ENCODE measurements at places on chromosomes 5 and 9.
A peak's percentile ranks its signal among the peaks of the same experiment; 100 is the strongest.

GRCh38 chr5:61866930-61867329, 439.1 kb upstream of the KIF2A start:
- DNase-seq: no peak

- DNase-seq: no peak
Measured at GRCh38 chr5:50969151-50970031, 303.0 kb downstream of the PARP8 start.

- DNase-seq: no peak
Measured at GRCh38 chr5:110512266-110512665, 214.2 kb downstream of the TMEM232 start.

GRCh38 chr9:98825414-98825813, 17.9 kb downstream of the GALNT12 start:
- no peak for DNase-seq

DNA sequence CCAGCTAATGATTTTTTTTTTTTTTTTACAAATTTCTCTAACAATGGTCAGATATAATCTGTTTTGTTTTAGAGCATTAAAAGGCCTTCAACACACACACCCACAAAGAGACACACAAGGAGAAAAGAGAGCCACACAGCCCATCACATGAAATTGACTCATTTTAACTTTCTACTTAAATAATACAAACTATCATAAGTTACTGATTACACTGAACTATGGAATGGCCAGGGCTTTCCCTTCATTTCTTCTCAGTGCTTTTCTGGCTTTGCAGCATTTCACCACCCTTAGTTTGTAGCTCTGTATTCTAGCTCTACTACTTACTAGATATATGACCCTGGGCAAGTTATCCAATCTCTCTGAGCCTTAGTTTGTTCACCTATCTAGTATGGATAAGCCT, 13.2 kb downstream of the REEP5 start:
- DNase-seq: no peak

- DNase-seq: no peak
Measured at GRCh38 chr5:39619168-39619818, 194.5 kb upstream of the DAB2 start.

- no peak for DNase-seq
Measured at GRCh38 chr9:120368799-120369198, 211.2 kb downstream of the CDK5RAP2 start.

- peak; percentile 23 for DNase-seq
Measured at GRCh38 chr5:2738700-2739359, 12.6 kb downstream of the IRX2 start.

- DNase-seq: no peak
Measured at GRCh38 chr9:127489471-127490115, 38.3 kb downstream of the LRSAM1 start.

DNA sequence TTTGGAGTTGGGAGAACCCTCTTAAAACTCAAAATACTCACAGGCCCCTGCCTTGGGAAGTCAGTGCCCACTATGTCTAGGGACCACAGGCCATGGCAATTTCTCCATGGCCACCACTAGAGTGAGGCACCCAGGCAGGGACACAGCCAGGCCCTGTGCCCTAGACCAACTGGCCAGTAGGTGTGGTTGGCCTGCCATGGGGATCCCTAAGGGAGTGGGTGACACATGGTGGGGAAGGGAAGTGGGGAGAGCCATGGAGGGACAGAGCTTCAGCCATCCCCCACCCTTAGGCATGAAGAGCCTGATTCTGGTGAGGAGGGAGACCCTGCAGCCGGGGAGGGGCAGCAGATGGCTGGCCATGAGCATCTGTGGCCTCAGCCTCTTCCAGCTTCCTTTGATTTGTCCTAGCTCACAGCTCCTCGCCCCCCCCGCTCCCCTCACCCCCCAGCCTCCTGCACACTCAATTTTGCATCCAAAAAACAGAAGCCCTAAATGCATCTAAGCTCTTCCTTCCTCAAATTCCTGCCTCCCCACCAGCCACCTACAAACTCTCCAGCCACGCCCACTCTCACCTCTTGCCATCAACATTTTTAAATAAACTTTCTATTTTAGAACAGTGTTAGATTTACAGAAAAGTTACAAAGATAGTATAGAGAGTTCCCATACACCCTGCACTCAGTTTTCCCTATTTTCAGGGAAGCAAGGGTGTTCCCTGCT, 1.6 kb upstream of the DBN1 start:
- DNase-seq: no peak

DNA sequence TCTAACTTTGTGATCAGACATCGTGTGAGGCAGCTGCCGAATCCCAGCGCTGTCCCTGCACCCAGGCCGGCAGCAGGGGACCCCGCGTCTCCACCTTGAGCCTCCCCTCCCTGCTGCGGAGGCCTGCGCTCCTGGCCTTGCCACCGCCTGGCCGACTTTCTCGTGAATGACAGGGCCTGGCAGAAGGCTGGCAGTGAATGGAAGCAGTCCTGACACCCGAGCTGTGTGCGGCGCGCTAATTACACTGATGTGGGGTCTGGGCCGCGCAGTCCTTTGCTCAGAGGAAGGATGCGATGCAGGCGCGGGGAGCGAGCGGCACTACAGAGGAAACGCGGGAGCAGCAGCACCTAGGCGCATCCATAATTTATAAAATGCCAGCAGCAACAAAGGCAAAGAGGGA, 40.3 kb downstream of the POU4F3 start:
- no peak for DNase-seq

GRCh38 chr9:468766-469426, 254.2 kb downstream of the DOCK8 start:
- no peak for DNase-seq

DNA sequence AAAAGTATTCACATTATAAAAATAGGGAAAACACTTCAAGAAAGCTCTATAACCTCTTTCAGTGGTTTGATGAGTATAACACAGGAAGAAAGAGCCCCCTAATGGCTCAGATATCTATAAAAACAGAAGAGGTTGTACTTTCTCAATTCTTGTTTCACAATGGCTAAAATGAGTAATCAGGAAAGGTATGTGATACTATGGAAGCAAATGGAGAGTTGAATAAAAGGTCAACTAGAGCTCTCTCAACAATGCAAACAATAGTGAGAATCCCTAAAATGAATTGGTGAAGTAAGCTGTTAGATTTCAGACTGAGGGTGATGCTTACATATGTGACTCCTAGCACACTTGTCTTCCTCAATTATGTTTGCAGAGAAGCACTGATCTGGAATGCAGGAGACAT, 584.6 kb upstream of the CDH18 start:
- DNase-seq: no peak

DNA sequence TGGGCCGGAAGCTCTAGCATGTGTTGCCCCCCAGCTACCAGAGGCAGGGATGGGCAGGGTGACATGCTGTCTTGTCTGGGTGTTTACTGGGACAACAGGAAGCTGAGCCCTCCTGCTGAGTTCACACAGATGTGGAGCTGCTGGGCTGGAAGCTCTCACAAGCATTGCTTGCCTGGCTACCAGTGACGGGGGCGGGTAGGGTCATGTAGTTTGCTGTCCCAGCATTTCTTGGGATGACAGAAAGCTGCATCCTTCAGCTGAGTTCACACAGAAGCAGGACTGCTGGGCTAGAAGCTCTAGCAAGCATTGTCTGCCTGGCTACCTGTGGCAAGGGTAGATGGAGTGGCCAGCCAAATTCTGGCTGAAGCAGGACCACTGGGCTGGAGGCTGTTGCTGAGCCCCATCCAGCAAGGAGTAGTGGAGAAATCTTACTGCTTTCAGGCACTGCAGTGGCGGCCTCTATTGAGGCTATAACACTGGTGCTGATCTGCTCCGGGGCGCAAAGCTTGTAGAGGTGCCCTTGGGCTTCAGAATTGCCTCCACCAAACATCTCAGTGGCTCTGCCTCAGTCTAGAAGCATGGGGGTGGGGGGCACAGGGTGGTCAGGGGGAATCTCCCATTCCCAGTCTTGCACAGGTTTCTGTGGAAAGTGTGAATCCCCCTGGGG, 25.1 kb downstream of the POLK start:
- DNase-seq: no peak

DNA sequence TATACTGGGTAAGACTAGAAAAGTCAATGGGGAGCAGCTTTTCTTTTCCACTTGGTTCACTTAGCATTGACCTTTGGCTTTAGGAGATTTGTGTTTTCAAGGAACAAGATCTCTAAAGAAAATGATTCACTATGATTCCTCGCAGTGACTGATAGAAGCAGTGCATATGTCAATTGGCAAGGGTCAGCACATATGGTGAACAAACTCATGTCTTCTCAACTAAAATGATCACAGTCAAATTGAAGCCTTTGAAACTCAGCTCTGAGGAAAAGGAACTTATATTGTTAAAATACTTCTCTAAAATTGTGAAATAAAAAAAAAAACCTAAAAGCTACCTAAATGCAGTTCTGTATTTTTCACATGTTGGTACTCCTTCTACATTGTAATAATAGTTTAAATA, 43.2 kb upstream of the IL7R start:
- no peak for DNase-seq

DNA sequence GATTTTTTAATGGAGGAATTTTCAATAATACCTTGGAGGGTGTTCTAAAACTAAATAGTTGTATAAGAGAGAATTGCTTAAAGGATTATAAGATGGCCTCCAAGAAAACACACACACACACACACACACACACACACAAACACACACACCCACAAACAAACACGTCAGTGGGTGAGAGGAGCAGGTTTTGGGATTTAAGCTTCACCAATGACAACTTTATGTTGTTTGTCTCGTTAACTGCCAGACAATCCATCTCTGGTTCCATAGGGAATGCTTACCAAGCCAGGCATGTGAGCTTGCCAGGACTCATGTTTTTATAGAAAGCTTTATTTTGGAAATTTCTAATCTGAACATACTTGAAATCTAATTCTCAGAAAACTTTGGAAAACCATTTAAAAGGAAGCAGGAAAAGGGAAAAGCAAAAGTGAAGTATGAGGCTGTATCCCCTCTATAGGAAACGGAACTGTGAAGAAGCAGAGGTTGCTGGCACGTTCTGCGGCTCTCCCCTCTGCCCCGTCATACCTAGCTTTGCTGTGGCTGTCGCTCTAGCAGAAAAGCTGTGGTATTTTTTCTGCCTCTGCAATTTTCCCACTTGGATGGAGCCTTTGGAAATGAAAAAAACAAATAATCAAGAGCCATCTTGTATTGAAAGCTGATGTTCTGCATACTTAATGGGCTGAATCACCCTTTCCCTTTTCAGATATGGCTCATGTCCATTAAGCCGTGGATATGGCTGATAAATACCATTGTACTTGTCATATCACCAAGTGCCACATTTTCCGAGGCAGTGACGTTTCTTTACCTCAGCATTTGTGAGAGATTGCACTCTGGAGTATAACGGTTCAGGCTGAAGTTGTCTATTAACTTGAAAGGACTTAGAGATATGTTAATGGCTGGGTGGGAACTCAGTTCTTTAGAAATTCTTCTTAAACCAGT, 112.7 kb downstream of the NTRK2 start:
- no peak for DNase-seq

GRCh38 chr5:158619083-158619788, 480.5 kb downstream of the EBF1 start:
- DNase-seq: no peak

- DNase-seq: no peak
Measured at GRCh38 chr9:23563517-23563916, 262.5 kb downstream of the ELAVL2 start.

- no peak for DNase-seq
Measured at GRCh38 chr9:93224591-93224990, 40.7 kb downstream of the WNK2 start.

DNA sequence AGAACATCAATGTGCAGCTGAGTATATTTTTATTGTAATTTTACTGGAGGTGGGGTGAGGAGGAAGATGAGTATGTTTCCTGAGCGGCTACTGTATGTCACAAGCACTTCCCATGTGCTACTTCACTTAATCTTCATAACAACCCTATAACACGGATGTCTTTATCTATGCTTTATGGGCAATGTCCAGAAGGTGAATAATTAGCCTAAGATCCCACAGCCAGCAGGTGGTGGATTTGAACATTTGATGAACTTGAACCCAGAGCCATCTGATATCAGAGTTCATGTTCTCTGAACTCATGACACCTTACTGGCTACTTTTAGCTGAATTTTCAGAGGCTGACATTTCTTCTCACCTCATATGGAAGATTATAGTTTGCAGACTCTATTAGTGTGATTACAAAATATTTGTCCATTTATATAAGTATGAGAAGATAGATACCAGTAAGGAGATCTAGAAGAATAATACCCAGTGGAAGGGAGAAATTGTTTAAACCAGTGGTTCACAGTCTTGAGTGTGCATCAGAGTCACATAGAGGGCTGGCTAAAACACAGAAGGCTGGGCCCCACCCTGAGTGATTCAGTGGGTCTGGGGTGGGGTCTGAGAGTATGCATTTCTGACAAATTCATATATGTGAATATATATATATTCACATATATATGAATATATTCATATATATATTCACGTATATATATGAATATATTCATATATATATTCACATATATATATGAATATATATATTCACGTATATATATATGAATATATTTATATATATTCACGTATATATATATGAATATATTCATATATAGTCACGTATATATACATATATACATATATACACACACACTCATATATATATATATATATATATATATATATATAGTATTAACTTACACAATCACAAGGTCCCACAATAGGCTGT, 164.4 kb upstream of the NR3C1 start:
- DNase-seq: no peak

DNA sequence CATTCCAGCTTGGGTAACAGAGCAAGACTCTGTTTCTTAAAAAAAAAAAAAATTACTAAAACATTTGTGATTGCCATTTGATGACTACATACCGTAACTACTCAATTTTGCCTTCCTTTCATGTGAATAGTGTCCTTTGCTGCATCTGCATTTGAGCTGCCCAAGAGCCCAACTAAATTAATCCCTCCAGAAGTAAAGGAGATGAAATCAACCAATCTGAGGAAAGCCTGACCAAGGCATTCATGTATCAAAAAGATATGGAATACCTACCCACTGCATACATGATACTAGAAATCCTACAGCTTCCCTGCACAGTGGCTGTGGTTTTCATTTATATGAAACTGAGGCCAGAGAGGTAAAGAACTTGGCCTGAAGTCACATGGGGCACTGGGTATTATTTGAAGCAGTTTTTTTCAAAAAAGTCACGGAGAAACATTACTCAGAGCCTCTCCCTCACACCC, 177.5 kb downstream of the AOPEP start:
- DNase-seq: no peak

- no peak for DNase-seq
Measured at GRCh38 chr5:178553517-178553916, 36.7 kb downstream of the COL23A1 start.

DNA sequence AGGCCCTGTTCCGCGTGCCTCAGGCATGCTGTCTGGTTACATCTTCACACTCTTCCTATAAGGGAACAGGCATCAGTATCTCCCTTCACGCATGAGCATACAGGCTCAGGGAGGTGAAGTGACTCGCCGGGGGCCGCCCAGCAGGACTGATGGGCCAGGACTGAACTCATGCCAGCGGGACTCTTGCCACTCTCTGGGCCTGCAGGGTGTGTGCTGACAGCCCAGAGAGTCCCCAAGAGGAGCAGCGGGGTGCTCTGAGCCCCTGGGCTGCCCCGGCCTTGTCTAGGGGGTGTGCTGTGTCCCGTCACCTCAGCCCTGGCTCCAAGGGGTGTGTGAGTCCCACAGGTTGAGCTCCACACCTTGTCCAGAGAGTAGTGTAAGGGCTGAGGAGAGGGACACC, 9.9 kb downstream of the KCNT1 start:
- DNase-seq: no peak
